Stomach (tissue), 19 donors: ENCODE measurements at places on chromosomes 5 and 9. TPM values are rescaled to one million over a fixed set of nuclear protein-coding genes. Genes with fewer than 3 reads are reported as not detected.

DNA sequence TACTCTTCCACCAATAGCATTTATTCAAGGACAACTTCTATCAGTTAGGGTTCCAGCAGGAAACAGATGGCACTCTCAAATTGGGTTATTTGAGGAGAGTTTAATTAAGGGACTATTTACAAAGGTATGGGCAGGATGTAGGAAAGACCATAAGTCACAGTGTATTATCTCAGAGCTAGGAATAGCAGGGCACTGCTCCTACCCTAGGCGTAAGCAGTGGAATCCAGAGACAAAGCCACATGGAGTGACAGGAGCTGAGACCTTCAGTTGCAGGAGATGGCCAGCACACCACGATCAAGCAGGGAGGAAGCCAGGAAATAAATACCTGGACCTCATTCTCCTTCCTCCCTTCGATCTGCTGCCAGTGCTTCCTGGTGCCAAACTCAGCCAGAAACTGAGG is 274.9 kb upstream of the SLC30A5 start:
- no peak for DNase-seq

Gene OSTF1
- total RNA-seq, result 43.5 TPM

- no peak for DNase-seq
Measured at GRCh38 chr5:164383662-164384061, 878.2 kb downstream of the MAT2B start.

DNA sequence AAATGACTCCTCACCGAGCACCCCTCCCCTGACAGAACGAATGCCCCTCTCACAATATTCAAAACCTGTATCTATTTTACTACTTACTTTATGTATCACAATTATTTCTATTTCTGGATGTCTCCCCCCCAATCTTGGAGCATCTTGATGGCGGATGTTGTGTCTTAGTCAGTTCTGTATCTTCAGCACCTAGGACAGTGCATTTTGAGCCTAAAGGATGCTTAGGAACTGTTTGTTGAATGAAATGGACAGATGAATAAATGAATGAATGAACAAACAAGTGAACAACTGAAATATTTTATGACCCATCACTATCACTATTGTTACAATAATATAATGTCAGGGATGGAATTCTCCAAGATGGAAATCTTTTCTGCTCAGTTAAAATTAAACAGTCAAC is 295.7 kb downstream of the DNAH5 start:
- DNase-seq, result no peak

Gene PCA3
- total RNA-seq, result not detected
